ENCODE measurements at places on chromosomes 5 and 9.

DNA sequence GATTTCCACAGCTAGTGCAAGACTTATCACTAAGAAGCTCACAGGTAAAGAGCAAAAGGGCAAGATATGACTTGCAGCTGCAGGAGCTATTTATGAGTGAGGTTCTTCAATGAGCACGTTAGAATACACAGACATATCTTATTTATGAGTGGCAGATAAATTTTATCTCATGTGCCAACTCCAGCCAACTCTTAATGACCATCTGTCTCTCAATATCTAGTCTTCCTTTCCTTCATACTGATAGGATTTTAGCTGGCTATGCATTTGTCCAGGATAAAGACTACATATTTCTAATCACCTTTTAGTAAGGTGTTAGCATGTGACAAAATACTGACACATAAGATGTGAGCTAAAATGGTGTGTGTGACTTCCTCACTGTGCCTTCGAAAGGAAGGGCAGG lies 304.5 kb downstream of the TRPM3 start:
- no peak for DNase-seq

- DNase-seq = no peak
Measured at GRCh38 chr5:3252235-3252634, 343.4 kb upstream of the IRX1 start.

DNA sequence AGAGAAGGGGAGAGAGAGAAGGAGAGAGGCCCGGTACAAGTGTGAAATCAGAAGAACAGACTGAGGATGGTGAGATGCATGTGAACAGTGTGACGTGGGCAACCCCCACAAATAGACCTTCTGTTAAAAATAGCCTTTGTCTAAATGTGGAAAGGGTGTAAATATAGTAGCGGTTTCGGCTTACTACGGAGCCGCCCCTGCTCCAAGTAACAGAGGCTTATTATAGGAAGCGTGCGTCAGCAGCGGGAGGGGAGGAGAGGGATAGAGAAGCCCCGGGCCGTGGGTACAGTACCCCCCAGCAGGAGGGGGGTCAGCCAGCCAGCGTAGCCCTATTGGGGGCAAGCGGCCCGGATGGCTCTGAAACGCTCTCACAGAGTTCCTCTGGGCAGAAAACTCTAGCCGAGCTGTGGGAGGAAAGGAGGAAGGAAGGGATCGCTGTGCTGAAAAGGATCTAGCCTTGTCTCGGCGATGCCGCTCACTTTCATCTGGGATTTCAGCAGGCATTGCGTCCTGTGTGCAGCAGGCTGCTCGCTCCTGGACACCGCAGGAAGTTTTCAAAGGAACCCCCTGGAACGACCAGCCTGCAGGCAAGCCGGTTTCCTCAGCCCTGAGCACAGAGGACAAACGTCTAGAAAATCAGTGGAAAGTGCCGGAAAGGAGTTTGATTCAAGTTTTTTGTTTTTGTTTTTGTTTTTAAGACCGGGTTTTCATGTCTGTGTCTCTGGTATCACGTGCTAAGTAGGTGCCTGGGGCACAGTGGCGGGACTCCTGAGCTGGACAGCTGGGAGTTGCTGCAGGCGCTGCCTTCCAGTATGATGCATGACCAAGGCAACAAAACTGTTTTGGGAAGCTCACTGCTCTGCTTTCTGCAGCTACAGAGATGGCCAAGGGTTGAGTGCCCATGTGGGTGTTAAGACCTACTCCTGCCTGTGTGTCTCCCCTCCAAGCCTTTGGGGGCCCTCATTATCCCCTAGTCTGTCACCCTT lies 146.6 kb downstream of the SEC61B start:
- no peak for DNase-seq

DNA sequence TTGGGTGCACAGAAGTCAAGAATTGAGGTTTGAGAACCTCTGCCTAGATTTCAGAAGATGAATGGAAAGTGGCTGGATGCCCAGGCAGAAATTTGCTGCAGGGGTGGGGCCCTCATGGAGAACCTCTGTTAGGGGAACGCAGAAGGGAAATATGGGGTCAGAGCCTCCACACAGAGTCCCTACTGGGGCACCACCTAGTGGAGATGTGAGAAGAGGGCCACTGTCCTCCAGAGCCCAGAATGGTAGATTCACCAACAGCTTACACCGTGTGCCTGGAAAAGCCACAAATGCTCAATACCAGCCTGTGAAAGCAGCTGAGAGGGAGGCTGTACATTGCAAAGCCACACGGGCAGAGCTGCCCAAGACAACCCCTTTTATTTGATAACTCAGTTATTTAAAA lies 383.5 kb downstream of the TLE4 start:
- no peak for DNase-seq

DNA sequence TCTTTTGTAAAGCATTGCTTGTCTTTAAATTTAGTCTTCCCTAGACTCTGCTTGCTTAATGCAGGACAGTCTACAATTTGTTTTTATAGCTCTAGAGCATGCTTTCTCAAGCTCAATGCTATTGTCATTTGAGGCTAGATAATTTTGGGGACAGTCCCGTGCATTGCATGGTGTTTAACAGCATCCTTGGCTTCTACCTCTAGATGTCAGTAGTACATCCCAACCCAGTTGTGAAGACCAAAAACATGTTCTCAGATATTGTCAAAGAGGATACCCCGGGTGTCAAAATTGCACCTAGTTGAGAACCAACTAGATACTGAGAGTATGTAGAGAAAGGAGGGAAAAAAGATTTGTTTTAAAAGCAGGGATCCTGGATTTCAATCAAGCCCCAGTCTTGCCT lies 277.5 kb downstream of the CEMIP2 start:
- DNase-seq = no peak

DNA sequence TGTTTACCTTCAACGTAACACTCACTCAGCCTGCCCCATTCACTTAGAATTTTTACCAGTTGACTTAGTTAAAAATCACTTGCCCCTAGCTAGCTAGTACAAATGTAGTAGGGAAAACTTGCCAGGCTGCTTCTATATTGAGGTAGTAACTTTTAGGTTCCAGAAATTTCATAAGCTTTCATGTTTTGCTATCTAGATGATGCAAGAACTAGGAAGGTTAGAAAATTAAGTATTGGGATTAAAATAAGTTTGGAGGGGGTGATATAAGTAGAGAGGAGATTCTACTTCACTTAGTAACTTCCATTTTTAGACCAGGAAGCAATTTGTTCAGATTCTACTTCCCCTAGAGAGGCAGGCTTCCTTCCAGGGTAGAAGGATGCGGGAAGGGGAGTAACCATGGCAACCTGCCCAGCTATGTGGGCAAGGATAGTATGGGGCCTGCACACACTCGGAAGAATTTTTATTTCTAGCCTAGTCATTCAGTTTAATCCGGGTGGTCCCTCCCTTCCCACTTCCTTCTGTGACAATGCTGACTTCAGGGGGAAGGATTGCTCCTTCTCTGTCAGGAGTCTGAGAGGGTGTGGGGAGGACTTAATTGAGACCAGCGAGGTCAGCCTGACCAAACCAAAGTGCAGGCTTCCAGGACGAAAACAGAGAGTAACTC lies 4.2 kb downstream of the DAB2 start:
- peak; percentile 38 for DNase-seq

DNA sequence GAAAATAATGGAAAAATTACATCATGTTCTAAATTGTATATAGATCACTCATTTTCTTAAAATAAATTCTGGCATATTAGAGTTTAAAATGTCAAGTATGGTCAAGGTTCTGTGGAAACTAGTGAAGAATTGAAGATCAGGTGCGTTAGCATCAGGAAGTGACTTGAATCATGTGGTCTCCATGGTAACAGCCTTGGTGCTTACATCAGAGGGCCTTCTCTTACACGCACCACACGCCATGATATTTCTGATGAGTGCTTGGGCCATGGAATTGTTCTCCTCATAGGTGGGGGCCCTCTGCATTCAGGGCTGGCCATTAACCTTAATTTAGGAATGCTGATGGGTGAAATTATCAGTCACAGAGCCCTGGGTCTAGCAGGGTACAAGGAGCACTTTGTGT lies 288.1 kb upstream of the EFNA5 start:
- no peak for DNase-seq

- DNase-seq = peak; percentile 77
Measured at GRCh38 chr5:141488591-141489561, at the start of gene PCDHGC5. PCDHGC5 (plus strand) TSS chr5:141489081; CDS start chr5:141489241, 160 bp downstream.

- no peak for DNase-seq
Measured at GRCh38 chr9:70422371-70423043, 8.1 kb upstream of the KLF9 start.

GRCh38 chr5:89275066-89275855 lies 392.3 kb upstream of the MEF2C start:
- DNase-seq = no peak

DNA sequence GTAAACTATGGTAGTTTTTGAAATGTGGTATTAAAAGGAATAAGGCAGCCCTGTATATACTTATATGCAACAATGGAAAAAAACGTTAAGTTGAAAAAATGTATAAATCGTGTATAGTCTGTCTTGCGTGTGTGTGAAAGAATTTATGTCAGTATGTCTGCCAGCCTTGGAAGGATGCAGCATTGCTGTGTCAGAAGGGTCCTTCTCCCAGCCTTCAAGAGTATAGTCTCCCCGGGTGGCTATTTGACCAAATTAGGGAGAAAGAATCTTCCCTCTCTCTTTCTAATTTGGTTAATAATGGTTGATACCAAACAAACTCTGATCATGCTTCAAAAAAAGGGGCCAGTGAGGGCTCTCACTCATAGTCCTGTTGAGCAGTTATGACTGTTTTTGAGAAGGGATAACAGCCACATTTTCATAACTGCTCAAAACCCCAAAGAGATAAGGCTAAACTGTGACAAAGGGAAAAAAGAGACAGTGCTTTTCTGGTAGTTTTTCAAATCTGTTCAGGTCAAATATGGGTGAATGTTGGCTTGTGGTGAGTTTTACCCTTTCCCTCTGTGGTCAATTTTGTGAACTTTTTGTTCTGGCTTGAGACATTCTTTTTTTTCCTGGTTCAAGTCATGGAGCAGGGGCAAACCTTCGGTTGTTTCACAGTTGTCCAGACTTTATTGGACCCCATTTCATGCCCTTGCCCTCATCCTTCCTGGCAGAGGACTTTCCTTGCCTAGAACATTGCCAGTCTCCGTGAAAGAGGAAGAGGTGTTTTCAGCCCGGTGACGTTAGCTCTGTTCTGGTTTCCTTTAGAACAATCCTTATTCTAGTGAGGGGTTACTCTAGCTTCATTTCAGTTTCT lies 21.0 kb downstream of the SNX30 start:
- no peak for DNase-seq

GRCh38 chr5:154278908-154279307 lies 88.4 kb downstream of the GALNT10 start:
- no peak for DNase-seq

- no peak for DNase-seq
Measured at GRCh38 chr9:118009614-118010013, 305.4 kb downstream of the TLR4 start.

- DNase-seq = no peak
Measured at GRCh38 chr5:178284093-178284675, 51.6 kb upstream of the PHYKPL start.

DNA sequence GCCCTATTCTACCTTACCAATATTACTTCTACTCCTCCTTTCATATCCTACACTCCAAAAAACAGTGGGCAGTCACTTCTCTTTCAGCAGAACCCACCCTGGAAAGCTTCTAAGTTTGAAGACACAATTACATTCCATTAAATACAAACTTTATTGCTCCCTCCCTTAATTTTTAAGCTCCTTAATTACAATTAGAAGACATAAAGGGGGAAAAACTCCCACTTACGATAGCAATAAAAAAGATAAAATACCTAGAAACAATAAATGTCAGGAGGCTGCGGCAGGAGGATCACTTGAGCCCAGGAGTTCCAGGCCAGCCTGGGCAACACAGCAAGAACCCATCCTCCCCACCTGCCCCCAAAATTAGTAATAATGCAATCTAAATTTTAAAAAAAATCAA lies 9.6 kb downstream of the RNF145 start:
- DNase-seq = no peak

DNA sequence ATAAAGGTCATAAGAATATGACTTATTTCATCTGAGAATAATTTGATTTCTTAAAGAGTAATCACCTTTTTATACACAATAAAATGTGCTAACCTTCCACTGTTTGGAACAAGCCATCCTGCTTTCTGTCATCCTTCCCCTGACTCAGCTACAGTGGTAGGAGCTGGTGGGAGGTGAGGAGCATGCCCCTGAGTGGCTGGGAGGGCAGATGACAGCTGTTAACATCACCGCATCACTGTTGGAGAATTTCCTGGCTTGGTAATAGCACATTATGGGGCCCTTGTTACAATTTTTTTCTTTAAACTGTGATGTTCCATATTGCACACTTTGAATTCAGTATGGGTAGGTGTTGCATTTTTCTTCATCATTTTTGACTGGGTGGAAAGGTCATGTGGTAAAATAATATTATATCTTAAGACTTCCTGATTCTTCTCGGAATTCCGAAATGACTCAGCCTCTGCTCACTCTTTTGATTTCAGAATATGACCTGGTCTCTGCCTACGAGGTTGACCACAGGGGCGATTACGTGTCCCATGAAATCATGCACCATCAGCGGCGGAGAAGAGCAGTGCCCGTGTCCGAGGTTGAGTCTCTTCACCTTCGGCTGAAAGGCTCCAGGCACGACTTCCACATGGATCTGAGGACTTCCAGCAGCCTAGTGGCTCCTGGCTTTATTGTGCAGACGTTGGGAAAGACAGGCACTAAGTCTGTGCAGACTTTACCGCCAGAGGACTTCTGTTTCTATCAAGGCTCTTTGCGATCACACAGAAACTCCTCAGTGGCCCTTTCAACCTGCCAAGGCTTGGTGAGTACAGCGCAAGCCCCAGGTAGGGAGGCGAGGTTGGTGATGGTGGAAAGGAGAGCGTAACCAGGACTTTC lies 5.8 kb downstream of the ADAMTS16 start:
- no peak for DNase-seq

DNA sequence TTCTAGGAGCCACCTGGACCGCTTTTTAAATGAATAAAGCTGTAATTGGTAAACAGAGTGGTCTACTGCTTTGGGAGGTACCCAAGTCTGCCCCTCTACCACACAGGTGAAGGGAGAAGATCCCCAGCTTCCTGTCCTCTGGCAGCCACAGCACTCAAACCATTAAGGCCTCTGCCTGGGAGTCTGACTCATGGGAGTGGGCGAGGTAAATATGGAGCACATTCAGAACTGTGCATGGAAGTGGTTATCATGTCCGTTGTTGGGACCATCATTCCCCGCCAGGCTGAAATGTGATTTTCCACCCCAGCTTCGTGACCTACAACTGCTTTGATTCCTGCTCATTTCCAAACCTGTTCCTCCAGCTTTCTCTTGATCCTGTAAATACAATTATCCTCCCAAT lies 59.5 kb upstream of the ALDH1B1 start:
- no peak for DNase-seq

DNA sequence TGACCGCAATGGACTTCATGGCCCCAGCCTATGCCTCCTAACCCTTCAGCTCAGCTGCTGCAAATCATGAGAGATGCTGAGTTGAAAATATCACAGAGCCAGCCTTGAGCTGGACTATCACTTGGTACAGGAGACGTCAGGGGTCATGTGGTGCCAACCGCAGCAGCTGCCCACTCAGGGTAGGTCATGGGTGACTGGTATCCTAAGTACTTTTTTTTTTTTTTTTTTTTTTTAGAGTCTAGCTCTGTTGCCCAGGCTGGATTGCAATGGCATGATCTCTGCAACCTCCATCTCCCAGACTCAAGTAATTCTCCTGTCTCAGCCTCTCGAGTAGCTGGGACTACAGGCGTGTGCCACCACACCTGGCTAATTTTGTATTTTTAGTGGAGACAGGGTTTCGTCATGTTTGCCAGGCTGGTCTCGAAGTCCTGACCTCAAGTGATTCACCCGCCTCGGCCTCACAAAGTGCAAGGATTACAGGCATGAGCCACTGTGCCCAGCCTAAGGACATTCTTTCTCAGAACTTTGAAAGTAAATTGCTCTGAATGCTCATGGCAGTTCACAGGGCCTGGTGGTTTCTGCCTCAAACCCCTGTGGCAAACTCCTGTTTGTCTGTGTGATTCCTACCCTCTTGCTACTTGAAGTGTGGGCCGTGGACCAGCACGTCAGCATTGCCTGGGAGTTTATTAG lies 21.3 kb downstream of the WWC1 start:
- DNase-seq = no peak

Data from anterior cingulate cortex (tissue), 58 donors.